ENCODE measurements at places on chromosomes 5 and 9.

DNA sequence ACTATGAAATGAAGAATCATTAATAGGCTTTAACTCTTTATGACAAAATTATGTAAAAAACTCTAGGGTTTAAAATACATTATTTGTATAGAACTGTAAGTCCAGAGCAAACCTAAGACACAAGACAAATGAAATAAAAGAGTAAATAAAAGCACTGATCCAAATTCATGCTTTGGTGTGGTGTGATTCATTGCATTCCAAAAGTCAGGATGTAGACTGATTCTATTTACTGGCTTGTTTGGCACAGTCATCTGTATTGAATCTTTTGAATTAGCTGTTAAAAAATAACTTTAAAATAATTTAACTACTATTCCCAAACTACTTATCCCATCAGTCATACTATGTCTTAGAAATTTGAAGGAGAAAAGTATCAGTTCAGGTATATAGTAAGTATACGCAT is 31.1 kb downstream of the IL4 start:
- DNase-seq = no peak

DNA sequence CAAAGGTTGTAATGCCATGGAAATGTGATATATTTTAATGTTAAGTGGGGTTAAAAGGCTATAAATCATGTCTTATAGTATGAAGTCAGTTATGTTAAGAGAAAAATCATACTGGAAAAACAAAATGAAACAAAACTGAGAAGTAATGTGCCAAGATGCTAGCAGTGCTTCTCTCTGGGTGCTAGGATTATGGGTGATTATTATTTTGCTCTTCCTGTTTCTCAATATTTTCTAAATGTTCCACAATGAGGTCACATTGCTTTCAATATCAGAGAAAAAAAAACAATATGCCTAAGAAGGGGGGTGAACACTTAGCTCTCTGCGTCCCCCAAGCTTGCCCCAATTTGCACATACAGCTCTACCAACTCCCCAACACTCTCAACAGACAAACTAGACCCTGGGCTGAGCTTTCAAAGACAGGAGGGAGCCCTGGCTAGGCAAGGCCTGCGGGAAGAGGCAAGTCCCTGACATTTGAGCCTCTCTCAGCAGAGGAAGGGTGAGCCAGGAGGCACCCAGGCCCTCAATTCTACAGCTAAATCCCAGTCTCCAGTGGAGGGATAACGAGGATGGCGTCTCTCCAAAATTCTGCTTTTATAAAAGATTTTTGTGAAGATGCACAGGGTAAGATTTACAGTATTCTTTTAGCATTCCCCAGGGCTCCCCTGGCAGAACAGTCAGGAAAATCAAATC is 24.4 kb downstream of the WHRN start:
- DNase-seq = no peak

- no peak for DNase-seq
These were observed 737 bp downstream of the RNF180 start for GRCh38 chr5:64166201-64166959.

DNA sequence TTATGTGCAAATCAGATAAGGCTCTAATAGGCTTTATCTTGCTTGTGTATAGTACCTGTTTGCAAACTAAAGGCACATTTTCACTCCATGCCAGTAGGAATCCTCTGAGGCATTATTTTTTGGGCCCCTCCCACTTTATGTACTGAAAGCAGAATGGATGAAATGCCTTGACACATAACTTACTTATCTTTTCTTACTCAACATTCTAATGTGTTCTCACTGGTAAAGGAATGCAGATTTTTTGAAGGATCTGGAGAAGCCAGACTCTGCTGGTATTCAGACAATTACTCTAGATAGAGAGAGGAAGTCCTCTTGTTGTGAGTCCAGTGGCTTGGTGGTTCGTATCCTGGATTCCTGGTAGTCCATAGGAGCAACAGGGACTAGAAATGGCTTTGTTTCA is 336.7 kb downstream of the CCDC171 start:
- no peak for DNase-seq

- DNase-seq = peak; percentile 15
These were observed 464 bp downstream of the GDF9 start for GRCh38 chr5:132865668-132866341.

- no peak for DNase-seq
These were observed 266.0 kb downstream of the DTWD2 start for GRCh38 chr5:118722122-118723020.
